ENCODE measurements at places on chromosomes 1 and 21. TPM values are rescaled to one million over a fixed set of nuclear protein-coding genes. Genes with fewer than 3 reads are reported as not detected.

The CACHD1 gene
- 4.0 TPM for total RNA-seq

The ZBTB37 gene
- 5.2 TPM for total RNA-seq

The NGF gene
- total RNA-seq, result not detected

The VWA5B1 gene
- total RNA-seq, result not detected

The TNFRSF4 gene
- total RNA-seq, result not detected

The OLFM3 gene
- total RNA-seq, result not detected
